ENCODE measurements at places on chromosomes 7 and 10. TPM values are rescaled to one million over a fixed set of nuclear protein-coding genes. Genes with fewer than 3 reads are reported as not detected.
A peak's percentile ranks its signal among the peaks of the same experiment; 100 is the strongest.

DNA sequence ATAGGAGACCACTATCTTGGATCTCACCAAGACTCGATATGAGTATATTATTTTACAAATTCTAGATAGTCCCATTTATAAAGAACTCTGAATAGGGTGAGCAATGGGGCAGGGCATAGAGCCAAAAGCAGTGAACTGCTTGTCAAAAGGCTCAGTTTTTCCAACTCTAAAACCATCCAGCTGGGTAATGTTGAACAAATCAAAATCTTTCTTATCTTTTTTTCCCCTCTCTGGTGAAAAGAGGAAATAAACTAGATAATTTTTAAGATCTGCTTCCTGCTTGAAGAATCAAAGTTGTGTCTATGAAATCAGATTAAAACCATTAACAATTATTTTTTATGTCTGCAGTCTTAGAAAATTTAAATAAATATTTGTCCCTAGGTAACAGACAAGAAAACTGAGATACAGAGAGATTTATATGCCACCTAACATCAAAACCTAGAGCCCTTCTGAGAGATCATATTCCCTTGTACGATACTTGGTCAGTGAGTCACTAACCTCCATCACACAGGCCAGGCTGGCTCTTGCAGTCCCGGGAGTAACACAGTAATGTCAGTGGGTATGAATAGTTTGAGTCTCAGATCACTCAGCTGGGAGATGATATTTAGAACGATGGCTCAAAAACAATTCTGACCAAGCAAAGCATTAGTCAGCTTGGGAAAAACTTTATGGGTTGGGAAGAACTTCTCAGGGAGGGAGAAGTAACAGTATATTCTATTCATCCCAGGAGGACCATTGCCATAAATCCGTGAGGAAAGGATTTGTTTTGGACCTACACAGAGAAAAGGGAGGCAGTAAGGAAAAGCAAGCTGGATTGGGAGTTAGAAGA lies 178.8 kb downstream of the REEP3 start:
- DNase-seq = peak; percentile 60
- no peaks in the 10 kb centered on the region for H3K27me3 ChIP-seq
- no peak overlapping the region for H3K4me3 ChIP-seq
- H3K4me1 ChIP-seq = peaks cover 8% of the 10 kb centered on the region
- no peak overlapping the region for H3K27ac ChIP-seq

GRCh38 chr7:27994639-27995038 lies 186.0 kb downstream of the JAZF1 start:
- H3K27me3 ChIP-seq = no peaks in the 10 kb centered on the region
- H3K36me3 ChIP-seq = peaks cover 7% of the 10 kb centered on the region
- H3K4me3 ChIP-seq = no peak overlapping the region
- no peak for DNase-seq

DNA sequence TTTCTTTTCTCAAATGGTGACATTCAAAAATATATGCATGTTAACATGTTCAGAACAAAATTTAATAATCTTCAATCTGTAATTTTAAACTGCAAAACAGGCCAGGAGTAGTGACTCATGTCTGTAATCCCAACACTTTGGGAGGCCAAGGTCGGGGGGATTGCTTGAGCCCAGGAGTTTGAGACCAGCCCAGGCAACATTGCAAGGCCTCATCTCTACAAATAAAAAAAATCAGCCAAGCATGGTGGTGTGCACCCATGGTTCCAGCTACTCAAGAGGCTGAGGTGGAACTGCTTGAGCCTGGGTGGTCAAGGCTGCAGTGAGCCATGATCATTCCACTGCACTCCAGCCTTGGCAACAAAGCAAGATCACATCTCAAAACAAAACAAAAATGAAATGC lies 394.3 kb downstream of the PARD3 start:
- H3K27me3 ChIP-seq = no peaks in the 10 kb centered on the region
- no peaks in the 10 kb centered on the region for H3K4me1 ChIP-seq
- H3K27ac ChIP-seq = no peak overlapping the region
- no peak for DNase-seq
- H3K36me3 ChIP-seq = no peaks in the 10 kb centered on the region

DNA sequence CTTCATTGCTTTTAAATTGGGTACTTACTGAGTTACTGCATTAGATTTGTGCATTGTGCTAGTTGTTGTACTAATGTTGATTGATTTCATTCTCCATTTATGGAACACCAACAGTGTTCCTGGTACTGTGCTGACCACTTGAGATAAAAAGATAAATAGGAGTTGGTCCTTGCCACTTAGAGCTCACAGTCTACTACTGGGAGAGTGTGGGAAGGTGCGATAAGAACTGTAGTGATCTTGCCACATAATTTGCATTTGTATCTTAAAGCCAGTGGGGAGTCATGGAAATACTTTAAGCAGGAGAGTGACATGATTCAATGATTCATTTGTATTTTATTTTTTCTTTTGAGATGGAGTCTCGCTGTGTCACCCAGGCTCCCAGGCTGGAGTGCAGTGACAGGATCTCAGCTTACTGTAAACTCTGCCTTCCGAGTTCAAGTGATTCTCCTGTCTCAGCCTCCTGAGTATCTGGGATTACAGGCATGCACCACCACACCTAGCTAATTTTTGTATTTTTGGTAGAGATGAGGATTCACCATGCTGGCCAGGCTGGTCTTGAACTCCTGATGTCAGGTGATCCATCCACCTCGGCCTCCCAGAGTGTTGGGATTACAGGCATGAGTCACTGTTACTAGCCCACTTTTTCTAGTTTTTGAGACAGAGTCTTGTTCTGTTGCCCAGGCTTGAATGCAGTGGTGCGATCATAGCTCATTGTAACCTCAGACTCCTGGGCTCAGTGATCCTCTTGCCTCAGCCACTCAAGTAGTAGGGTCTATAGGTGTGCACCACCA lies 51.2 kb upstream of the TMEM248 start:
- H3K36me3 ChIP-seq = peaks cover 1% of the 10 kb centered on the region
- H3K4me1 ChIP-seq = peaks cover 14% of the 10 kb centered on the region
- H3K27me3 ChIP-seq = no peaks in the 10 kb centered on the region
- no peak overlapping the region for H3K4me3 ChIP-seq
- peak; percentile 37 for DNase-seq
- H3K27ac ChIP-seq = no peak overlapping the region

GRCh38 chr7:81604808-81605174 lies 165.1 kb downstream of the HGF start:
- DNase-seq = no peak
- H3K4me3 ChIP-seq = no peak overlapping the region
- no peaks in the 10 kb centered on the region for H3K27me3 ChIP-seq
- no peaks in the 10 kb centered on the region for H3K4me1 ChIP-seq
- H3K36me3 ChIP-seq = no peaks in the 10 kb centered on the region
- H3K27ac ChIP-seq = no peak overlapping the region

The TMEM196 gene
- total RNA-seq = not detected

The ARHGEF35 gene
- 9.6 TPM for total RNA-seq

The DNAJC30 gene
- total RNA-seq = 6.3 TPM

The FBXL13 gene
- 0.63 TPM for total RNA-seq

The CFAP69 gene
- 0.48 TPM for total RNA-seq

Measured in activated CD4-positive, alpha-beta memory T cell treated with anti-CD3 and anti-CD28 coated beads for 36 hours (primary cell).